HepG2 (cell line): ENCODE measurements at places on chromosomes 1 and 21.
A peak's percentile ranks its signal among the peaks of the same experiment; 100 is the strongest.

GRCh38 chr21:27040738-27041469 lies 74.0 kb upstream of the ADAMTS5 start:
- DNase-seq: no peak

- no peak for DNase-seq
These were observed 5.4 kb upstream of the SLAMF8 start for GRCh38 chr1:159821171-159821867.

DNA sequence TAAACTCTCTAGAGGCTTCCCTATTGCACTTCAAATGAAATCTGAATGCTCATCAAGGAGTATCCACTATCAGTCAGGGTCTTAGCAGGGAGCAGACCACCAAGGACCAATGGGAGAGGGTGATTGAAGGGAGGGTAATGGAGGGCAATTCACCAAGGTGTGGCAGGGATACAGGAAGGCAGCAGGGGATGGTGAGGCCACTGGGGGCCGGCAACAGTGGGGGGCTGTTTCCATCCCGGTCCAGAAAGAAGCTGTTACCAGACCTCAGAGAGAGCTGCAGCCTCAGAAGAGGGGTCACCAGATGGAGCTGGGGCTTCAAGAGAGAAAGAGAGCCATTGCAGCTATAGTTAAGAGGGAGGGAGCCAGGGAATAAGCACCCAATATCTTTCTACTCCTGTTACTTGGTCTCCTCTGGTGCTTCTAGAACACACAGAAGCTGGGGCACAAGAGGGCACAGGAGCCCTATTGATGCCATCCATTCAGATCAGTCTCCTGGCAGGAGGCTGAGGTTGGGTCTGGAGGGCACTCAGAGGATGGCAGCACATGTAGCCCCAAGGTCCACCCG lies 417.6 kb downstream of the PTPRU start:
- no peak for DNase-seq

- DNase-seq: peak; percentile 47
These were observed 55.7 kb upstream of the ETV3 start for GRCh38 chr1:157193702-157194391.

GRCh38 chr1:92927870-92928269 lies 33.4 kb downstream of the DIPK1A start:
- DNase-seq: no peak

- DNase-seq: no peak
These were observed 73.5 kb downstream of the JAK1 start for GRCh38 chr1:64892576-64893573.

- no peak for DNase-seq
These were observed 71.4 kb upstream of the HSPA13 start for GRCh38 chr21:14454016-14455009.

- no peak for DNase-seq
These were observed 34.3 kb downstream of the ZYG11A start for GRCh38 chr1:52876843-52877242.

- DNase-seq: no peak
These were observed 34.5 kb upstream of the CD1D start for GRCh38 chr1:158146165-158146564.
